ENCODE measurements at places on chromosomes 4 and X.

- no peak for DNase-seq
Measured at GRCh38 chr4:166585491-166585890, 648.8 kb downstream of the SPOCK3 start.

GRCh38 chr4:88441696-88442095 lies 15.2 kb upstream of the HERC5 start:
- no peak for DNase-seq

GRCh38 chr4:86918539-86919072 lies 16.2 kb upstream of the AFF1 start:
- no peak for DNase-seq

DNA sequence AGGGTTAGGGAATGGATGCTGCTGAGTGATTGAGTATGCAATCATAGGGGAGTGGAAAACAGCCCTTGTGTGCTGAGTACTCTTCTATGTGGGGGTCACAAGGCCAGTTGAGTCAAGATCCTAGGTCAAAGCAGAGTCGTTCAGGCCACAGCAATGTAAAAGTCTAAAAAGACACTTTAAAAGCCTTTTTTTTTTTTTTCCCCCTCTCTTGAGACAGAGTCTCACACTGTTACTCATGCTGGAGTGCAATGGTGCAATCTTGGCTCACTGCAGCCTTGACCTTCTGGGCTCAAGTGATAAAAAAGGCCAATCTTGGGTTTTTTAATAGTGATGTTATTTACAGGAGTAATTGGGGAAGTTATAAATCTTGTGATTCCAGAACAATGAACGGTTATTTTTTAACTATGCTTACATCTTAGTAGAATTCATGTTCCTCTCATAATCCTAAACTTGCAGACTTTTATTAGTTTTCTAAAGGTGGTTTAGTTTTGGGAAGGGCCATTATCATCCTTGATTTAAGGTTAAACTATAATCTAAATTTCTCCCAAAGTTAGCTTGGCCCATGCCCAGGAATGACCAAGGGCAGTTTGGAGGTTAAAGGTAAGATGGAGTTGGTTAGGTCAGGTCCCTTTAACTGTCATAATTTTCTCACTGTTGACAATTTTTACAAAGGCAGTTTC lies 82.2 kb upstream of the BMP2K start:
- no peak for DNase-seq

DNA sequence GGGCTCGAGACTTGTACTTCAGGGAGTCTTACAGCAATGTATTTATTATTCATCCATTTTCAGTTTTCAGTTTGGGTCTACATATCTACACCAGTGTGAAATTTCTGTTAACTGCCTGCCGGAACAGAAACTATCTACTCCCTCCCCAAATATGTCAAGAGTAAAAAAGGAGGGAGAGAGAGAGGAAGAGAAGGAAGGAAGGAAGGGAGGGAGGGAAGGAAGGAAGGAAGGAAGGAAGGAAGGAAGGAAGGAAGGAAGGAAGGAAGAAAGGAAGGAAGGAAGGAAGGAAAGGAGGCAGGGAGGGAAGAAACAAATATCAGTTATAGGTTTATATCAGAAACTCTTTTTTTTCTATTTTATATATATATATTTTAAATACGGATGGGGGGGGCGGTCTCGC lies 12.6 kb downstream of the RPL39 start:
- no peak for DNase-seq

DNA sequence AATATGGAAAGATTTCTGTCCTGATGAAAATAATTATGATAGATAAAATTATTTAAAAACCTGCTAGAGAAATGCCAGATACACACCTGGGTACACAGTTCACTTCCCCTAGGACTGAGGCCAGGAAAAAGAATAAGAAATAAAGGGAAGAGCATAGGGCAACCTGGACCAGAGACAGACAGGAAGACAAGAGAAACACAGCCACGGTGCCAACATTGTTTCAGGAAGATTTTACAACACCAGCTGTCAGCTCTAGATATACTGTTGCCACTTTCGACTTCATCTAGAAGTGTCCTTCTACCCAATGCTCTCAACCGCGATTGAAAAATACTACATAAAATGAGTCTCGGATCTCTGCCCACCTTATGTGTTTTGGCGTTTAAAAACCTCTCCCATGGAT lies 128.5 kb downstream of the MAML3 start:
- DNase-seq: no peak
